ENCODE measurements at places on chromosomes 12 and 14.

DNA sequence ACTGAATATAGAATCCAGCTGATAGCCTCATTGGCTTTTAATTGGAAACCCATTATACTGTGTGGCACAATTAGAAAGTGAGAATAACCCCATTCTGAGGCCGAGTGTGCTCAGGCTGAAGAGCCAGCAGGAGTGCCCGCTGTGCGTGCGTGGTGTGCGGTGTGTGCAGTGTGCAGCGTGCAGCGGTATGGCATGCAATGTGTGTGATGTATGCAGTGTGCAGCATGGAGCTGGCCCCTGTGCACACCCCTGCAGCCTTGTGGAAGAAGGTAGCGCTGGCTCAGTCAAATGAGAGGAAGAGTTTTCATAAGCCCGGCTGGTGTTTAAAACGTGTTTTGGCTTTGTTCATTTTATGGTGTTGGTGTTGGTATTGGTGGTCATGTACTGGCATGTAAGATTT, 22.9 kb downstream of the CKB start:
- DNase-seq = no peak

- no peak for DNase-seq
Measured at GRCh38 chr12:80353254-80353653, 90.8 kb upstream of the PTPRQ start.

DNA sequence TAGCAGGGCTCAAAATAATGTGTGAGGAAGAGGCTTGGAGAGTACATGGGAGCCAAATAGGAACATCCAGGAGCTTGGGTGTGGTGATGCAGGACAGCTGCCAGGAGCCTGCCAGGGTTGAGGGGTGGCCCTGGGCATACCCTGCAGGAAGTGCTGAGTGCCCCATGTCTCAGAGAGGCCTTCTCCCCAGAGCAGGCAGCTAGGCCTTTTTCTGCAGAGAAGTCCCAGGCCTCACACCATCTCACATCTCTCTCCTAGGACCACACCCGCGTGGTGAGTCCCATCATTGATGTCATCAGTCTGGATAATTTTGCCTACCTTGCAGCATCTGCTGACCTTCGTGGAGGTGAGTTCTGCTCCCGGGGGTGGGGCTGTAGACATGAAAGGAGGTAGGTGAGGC, 66.9 kb downstream of the ERH start:
- DNase-seq = peak; percentile 43

DNA sequence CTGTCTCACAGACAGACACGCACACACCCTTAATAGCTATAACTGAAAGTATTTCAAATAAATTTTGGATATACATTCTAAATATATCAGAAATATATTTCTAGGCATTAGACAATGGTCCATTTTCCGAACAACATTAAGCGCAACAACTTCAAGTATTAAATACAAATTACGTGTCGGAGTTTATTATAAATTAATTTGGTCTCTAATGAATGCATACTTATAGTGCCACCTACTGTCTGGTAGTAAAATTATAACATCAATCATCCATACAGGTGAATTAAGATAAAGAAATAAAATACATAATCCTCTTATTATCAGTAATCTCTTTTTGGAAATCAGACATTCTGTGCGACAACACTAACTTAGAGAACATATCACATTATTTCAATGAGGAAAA, 27.2 kb upstream of the CMAS start:
- DNase-seq = no peak

DNA sequence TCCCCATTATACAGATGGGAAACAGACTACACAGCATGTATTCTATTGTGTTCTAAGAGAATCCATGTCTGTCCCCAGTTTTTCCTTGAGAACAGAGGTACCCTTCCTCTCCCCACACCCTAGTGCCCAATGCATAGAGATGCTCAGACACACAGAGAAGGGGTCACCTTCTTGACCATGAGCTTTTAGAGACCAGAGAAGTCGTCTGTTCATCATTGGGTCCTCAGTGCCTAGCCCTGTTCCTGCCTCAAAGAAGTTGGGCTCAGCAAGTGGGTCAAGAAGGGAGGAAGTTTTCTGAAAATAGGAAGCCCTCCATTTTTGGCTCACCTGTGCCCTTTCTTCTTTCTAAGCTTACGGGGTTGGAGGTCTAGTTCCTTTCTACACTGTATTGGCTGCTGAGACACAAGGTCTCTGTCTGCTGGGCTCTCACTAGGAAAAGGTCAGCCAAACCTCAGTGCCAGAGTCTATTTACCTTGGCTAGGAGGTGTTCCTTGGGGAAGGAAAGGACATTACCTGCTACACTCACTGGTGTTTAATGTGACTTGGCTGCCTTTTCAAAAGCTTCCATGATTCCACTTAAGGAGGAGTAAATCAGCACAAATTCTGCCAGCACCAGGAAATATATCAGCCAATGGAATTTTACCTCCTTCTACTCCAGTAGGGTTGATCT, 198.5 kb upstream of the PWP1 start:
- no peak for DNase-seq

All from aorta (tissue), 5 donors.